ENCODE measurements at places on chromosomes 11 and 22.

GRCh38 chr22:36584666-36585065, 55.7 kb upstream of the EIF3D start:
- DNase-seq: no peak

DNA sequence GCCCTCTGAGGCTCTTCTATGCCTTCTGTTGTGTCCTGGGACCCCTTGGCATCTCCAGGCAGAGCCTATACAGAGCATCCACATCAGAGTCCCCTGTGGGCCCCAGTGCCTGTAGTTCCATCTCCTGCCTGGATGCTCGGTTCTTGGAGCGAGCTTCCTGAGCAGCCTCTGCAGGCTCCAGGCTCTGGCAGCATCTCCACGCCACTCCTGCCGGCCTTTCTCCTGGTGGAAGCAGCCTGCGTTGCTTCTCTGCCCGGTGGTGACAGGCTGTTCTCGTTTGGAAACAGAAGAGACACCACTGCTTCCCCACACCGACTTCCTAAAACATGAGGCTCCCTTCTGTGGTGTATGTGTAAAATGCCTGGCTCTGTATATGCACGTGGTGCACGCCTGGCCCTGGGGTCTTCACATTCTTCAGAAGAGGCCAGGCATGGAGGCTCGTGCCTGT, 52.8 kb downstream of the BCR start:
- peak; percentile 57 for DNase-seq

- DNase-seq: no peak
These were observed 27.9 kb upstream of the PAK1 start for GRCh38 chr11:77501758-77502157.

DNA sequence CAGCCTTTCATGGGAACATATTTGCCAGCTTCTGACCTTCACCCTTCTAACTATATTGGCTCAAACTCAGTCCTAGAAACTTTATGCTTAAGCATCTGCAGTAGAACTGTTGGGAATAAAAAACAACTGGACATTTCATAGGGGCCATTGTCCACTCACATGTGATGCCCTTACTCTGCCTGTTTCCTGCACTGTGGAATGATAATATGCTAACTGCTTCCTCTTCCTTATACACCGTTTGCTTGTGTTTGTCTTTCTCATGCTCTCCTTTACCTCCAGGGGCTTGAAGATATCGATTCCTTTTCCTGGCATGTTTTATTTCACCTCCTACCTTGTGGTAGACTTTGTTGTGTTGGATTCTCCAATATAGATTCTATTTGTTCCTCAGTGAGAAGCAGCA, 333.0 kb upstream of the DDI1 start:
- no peak for DNase-seq

DNA sequence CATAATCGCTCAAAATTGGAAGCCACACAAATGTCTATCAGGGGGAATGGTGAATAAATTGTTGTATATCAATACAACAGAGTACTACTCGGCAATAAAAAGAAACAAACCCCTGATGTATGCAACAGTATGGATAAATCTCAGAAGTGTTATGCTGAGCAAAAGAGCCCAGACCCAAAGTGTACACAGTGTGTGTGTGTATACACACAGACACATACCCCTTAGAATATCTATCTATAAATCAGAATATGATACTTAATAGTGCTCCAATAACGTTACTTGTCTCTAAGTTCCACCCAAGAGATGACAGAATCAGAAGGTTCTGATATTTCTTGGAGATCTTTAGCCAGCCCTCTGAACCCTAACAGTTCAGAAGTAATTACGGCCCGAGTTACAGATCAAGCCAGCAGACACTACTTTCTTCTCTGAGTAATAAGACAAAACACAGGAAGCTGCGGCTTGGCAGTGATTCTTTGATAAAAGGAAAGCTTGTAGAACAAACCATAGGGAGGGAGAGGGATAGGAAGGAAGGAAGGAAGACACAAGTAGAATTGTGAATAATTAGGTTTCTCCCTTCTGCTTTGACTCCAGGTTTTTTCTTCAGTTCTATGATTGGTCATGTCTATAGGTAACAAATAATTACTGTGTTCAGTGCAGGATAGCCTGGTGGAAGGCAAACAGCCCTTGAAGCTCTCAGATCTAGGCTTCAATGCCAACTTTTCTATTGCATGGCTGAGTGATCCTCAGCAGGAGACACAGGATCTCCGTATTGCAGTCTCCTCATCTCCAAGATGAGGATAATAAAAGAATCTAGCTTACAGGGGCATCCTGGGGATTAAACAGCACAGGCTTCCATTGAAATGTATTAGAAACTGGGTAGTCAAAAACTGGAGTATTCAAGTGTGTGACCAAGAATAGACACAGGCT, 75.6 kb upstream of the TEAD1 start:
- DNase-seq: no peak

DNA sequence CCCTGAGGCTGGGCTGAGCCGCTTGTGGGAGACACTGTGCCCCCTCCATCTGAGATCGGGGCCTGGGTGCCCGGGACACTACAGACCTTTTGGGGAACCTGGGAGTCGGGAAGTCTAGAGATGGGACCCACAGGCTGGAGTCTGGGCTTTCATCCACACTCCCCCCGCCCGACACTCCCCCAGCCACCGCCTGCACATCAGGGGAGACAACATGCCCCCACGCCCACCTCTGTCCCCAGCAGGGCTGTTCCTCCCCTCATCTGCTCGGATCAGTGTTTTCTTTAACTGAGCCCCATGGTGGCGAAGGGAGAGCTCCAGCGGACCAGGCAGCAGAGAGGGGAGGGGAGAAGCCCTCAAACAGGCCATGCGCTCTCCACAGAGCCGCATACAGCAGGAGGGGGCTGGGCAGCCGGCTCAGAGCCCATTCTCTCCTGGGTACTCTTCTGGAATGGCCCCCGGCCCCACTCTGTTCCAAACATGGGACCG, 174.7 kb downstream of the IGLL1 start:
- no peak for DNase-seq
